ENCODE measurements at places on chromosomes 13 and 19.

DNA sequence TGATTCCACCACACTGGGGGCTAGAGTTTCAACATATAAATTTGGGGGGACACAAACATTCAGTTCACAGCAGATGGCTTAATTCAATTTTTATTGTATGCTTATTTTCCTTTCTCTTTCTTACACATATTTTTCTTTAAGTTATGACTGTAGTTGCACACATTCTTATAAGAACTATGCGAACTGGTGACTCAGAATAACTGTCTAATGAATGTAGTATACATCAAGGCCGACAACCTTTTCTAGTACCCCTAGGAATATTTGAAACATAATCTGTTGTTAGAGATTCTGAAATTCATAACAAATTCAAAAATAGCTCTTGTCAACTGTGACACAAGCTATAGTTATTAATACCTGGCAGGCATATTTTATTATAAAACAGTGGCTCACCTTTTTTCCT lies 695.6 kb downstream of the PCDH9 start:
- no peak for DNase-seq

GRCh38 chr13:40597735-40598365 lies 68.6 kb downstream of the FOXO1 start:
- DNase-seq, result no peak

DNA sequence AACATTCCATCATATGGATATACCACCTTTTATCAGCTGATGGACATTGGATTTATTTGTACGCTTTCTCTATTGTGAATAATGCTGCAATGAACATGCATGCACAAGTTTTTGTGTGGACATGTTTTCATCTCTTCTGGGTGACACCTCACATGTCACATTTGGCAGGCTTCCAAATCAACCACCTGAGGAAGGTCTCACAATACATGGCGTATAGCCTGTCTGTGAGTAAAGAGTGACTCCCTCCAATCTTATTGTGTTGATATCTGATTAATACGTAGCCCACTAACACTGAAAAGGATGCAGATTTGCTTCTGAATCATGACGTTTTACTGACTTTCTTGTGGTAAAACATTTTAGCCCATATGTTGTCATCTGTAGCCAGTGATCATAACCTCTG lies 61.1 kb downstream of the SLC15A1 start:
- DNase-seq, result no peak

- DNase-seq, result no peak
Observed at GRCh38 chr19:17543986-17544385, 11.5 kb upstream of the COLGALT1 start.

DNA sequence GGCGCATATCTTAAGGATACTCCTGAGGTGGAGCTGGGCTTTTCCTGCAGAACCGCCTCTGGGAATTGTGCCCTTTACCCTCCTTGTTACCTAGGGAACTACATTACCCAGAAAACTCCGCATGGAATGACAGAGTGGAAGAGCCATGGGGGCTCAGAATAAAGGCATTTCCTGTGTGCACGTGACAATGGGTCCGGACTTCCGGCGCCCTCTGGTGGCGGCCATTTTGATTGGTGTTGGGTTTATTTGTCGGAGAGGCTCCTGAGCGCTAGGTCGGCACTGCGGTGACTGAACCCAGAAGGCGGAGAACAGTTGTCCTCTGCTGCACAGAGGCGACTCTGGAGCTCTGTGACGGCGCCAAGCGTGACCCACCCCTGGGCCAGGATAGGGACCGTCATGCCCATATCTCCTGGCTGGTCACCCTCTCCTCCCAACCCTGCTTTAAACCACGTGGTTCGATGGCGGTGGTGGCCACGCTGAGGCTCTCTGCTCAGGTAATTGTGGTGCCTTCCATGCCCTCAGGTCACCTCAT lies at the start of gene ZNF587B:
Gene ZNF587B (plus strand): TSS at position 229 of the 532 bp plus-strand sequence. CDS start 230 bp downstream, at position 459.
- peak; percentile 24 for DNase-seq

- DNase-seq, result no peak
Observed at GRCh38 chr13:65112123-65112522, 2118.0 kb downstream of the PCDH9 start.

GRCh38 chr19:32889137-32889934 lies 19.8 kb upstream of the SLC7A9 start:
- no peak for DNase-seq
